ENCODE measurements at places on chromosomes 3 and 15.

GRCh38 chr3:58528629-58529028, 8.4 kb downstream of the ACOX2 start:
- peak; percentile 47 for DNase-seq

- DNase-seq = no peak
Observed at GRCh38 chr15:70715840-70716485, 47.4 kb downstream of the UACA start.

DNA sequence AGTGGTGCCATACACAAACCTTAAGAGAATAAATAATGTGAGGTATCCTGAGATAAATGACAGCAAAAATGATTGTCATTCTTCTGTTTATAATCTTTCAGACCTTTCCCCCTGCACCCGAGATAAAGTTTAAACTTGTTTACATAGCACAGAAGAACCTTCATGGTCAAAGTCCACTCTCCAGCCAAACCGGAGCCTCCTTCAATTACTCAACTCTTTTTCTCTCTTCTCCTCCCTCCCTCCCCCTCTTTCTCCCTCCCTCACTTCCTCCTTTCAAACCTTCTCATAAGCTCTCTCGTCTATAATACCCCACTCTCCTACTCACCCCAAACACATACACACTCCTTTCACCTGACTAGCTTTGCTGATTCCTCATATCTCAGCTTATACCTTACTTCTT, 198.9 kb downstream of the EFHB start:
- DNase-seq = no peak

GRCh38 chr3:2525968-2526367, 427.3 kb downstream of the CNTN4 start:
- no peak for DNase-seq

DNA sequence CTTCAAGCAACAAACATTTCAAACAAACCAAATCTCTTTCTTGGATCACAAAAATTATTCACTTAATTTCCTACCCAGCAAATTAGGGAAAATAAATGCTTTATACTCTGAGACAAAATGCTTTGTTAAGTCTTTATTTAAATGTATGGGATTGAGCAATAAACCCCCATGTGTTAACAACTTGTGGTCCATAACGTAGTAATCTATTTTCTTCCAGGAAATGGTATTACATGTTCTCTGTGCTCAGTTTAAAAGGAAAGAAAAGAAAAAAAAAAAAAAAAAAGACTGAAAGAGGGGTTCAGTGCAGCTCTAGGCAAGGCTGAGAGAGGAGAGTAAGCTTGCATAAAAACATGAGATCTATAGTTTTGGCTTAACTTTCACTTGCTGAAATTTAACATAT, 102.3 kb downstream of the PIK3CB start:
- DNase-seq = no peak

GRCh38 chr3:188687389-188687788, 484.4 kb upstream of the TPRG1 start:
- peak; percentile 62 for DNase-seq

- no peak for DNase-seq
Observed at GRCh38 chr3:59997583-59997982, 947.8 kb upstream of the CFAP20DC start.

- DNase-seq = no peak
Observed at GRCh38 chr15:80849308-80849707, 70.1 kb downstream of the CEMIP start.

DNA sequence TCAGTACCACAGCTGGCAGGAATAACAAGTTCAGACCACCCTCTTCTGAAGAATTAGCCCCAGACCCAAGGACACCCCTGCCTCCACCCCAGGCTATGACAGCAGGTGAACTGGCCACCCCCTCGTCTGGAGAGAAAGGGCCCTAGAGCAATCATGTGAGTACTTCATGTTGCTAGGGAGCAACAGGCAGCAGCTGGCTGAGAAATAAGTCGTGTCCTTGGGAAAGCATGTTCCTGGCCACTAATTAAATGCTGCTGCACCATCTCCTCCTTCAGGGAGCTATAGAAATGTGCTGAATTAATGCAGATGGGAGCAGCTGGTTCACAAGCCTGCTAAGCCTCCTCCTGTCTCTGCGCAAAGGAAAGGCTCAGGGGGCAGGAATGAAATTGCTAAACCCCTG, 31.5 kb downstream of the MRPS11 start:
- DNase-seq = no peak

DNA sequence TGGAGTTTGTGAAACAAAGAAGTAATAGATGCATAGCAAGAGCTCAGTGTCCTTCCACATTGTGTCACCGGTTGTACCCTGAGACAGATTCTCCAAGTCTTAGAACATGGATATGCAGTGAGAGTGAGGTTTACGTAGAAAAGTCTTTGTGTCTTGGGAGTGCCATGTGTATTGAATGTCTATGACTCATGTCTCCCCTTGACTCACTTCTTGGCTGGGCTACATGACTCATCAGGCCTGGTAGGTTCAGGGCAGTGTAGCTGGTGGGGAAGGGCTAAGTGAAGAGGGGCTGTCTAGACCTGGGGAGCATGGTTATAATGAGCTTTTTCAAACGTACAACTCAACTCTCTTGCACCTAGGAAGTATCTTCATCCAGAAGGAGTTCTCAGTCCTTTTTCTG, 167.4 kb downstream of the GAP43 start:
- DNase-seq = peak; percentile 97

- DNase-seq = peak; percentile 16
Observed at GRCh38 chr3:168250415-168250861, 154.7 kb upstream of the GOLIM4 start.

DNA sequence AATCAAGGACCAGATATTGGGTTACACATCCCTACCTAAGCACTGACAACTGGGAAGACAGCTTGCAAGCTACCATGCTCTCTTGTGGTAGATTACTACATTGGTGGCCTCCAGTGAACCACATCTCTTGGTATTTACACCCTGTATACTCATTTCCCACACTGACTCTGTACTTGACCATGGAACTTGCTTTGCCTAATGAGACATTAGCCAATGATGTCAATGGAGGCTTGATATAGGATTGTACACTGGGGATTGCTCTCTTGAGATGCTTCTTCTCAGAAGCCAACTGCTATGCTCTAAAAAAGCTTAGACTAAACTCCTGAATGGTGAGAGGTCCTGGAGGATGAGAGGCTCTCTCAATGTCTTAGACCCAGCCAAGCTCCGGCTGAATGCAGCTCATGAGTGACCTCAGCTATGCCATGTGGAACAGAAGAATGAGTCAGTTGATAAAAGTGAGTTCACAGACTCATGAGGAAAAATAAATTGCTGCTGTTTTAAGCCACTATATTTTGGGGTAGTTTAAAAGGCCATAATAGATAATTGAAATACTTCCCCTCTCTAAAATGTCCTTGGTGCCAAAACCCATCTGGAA, 61.5 kb upstream of the GALNT15 start:
- DNase-seq = no peak

DNA sequence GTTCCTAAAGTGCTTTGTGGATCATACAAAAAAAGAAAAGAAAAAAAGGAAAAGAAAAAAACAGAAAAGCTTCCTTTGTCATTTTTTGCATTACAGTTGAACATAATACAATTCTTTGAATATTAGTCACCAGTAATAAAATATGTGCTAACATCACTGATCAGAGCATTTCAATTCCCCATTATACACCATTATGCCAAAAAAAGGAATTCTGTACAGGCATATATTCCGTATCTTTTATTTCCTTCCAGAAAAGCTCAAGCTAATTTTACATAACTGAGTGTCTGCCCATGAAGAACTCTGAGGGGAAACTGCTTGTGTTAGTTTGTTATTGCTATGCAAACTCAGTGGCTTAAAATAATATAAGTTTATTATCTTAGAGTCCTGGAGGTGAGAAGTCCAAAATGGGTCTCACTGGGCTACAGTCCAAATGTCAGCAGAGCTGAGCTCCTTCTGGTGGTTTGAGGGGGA, 377.9 kb downstream of the GAP43 start:
- DNase-seq = no peak

DNA sequence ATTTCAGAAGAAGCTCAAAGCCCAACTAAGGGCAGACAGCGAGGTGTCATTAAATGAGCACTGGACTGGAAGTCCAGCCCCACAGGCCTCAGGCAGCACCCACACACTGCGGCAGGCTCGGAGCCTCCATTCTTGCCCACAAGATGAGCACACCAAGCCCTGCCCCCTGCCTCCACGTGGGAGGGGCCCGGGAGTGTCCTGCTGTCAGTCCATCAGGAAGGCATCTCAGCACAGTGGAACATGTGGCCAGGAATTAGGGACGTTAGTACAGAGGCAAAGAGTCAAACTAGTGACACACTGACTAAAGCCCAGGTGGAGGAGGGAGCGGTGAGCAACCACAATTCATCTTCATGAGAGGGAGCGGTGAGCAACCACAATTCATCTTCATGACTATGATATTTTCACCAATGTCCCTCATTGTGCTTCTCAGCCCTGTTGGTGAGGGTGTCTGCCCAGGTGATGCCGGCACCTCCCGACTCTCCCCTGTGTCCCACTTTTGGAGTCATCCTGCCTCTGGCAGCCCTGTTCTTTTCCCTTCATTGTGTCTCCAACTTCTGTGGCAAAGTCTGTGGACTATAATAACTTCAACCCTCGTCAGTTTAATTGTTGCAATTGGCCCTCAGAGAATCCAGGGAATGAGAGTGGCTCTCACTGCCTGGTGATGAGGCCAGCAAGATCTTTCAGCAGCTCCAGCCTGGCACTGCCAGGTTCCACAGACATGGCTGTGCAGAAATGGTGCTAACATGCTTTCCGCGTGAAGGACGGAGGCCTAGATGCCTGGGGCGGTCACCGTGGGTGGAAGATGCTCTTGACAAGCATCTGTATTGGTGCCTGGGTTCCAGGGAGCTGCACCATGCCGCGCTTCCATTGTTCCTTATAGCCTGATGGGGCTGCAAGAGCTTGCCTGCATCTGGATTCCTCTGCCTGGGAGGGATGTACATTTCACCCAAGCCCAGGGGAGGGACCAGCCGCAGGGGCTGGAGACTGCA, 23.1 kb upstream of the SKOR1 start:
- no peak for DNase-seq

- no peak for DNase-seq
Observed at GRCh38 chr3:108088697-108089096, 2.1 kb downstream of the CD47 start.

DNA sequence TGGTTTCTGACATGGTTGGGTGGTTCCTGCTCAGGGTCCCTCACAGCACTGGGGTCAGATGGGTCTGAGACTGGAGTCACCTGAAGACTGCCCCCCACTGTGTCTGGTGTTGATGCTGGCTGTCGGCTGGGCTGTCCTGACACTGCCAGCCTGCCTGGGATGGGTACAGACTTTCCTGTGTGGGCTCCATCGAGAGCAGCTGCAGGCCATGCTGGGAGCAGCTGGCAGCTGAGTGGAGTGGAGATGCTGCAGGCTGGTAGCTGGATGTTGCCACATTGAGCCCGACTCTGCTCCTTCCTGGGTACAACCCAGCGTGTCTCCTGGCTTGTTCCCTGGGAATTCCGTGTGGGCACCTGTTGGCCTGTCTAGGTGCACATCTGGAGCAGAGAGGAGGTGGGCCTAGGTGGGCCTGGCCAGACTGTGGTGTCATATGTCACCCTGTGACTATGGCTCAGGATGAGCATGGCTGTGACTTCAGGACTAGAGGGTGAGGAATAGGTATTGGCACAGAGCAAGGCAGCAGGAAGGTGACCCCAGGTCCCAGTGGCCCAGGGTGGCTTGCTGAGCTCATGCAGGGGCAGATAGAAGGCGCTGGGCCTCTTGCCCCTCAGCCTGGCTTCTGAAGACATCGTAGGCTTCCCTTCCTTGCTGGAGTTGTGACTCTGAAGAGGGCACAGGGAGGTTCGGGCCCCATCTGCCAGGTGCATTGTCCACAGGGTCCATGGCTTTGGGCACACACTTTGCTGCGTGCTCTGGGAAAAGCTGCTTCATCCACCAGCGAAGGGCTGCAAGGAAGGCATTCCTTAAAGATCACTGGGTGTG, 40.0 kb upstream of the PRR23E start:
- DNase-seq = no peak

DNA sequence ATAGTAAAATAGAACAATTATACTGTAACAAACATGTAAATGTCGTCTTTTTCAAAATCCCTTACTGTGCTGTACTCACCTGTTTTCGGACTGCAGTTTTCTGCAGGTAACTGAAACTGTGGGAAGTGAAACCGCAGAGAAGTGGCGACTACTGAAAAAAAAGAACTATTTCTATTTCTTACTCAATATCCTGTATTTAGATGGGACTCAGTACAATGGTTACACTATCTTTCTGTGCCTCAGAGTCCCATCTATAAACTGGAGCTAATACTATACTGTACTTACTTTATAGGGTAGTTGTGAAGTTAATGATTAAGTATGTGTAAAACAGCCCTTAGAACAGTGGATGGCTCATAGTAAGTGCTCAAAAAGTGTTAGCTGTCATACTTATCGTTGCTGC, 14.3 kb upstream of the P2RY12 start:
- no peak for DNase-seq

GRCh38 chr15:58260725-58261267, 122.6 kb downstream of the AQP9 start:
- DNase-seq = no peak

- DNase-seq = no peak
Observed at GRCh38 chr3:72768936-72769335, 79.3 kb downstream of the SHQ1 start.

DNA sequence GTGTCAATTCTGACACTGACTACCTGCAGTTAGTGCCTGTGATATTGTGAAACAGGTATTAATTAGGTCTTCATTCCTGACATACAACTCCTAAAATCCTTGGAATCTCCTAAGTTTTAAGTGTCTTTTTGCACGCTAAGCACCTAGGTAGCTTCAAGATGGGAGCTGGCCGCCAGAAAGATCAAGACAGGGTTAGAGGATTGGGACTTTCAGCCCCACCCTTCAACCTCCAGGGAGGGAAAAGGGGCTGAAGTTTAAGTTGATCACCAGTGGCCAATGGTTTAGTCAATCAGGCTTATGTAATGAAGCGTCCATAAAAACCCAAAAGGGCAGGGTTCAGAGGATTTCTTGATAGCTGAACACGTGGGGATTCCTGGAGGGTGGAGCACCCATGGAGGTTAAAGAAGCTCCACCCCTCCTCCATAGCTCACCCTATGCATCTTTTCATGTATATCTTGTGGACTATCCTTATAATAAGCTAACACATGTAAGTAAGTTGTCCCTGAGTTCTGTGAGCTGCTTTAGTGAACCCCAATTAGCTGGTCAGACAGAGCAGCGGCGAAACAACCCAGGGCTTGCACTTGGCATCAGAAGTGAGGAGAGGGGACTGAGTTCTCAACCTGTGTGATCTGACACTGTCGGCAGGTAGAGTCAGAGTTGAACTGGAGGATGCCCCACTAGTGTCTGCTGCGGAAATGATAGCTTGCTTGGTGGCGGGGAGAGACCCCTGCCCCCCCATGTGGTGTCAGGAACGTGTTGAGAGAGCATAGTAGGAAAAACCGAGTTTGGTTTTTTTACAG, 12.8 kb upstream of the SRP14 start:
- no peak for DNase-seq

GRCh38 chr3:138725116-138725515, 109.6 kb downstream of the PIK3CB start:
- DNase-seq = no peak

All from kidney capillary endothelial cell (primary cell).